ENCODE measurements at places on chromosomes 6 and 20. TPM values are rescaled to one million over a fixed set of nuclear protein-coding genes. Genes with fewer than 3 reads are reported as not detected.

DTNBP1 gene
- polyA plus RNA-seq, result 27.5 TPM

TTLL9 gene
- 2.6 TPM for polyA plus RNA-seq

GSTA3 gene
- not detected for polyA plus RNA-seq

CCM2L gene
- polyA plus RNA-seq, result 7.0 TPM

RNF114 gene
- 64.7 TPM for polyA plus RNA-seq

C6orf118 gene
- polyA plus RNA-seq, result 3.8 TPM

FOXS1 gene
- 8.0 TPM for polyA plus RNA-seq

HSP90AB1 gene
- 1,061 TPM for polyA plus RNA-seq

TMEM74B gene
- 5.7 TPM for polyA plus RNA-seq

TP53RK gene
- 16.0 TPM for polyA plus RNA-seq

DNA sequence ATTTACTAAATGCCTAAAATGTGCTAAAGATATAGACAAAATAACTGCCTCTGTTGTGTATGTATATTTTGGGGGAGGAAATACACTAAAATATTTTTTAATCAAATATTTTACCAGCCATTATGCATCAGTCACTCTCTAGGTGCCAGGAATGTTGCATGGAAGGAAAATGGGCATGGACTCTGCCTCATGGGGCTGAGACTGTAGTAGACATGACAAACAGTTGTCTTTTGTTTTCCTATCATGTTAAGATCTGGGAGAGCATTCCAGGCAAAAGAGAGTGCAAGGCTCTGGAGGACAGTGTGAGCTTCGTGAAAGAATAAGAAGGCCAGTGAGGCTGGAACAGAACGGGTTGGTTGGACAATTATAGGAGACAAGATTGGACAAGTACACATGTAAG, 26.5 kb downstream of the HLA-DOB start:
- DNase-seq, result no peak

DNA sequence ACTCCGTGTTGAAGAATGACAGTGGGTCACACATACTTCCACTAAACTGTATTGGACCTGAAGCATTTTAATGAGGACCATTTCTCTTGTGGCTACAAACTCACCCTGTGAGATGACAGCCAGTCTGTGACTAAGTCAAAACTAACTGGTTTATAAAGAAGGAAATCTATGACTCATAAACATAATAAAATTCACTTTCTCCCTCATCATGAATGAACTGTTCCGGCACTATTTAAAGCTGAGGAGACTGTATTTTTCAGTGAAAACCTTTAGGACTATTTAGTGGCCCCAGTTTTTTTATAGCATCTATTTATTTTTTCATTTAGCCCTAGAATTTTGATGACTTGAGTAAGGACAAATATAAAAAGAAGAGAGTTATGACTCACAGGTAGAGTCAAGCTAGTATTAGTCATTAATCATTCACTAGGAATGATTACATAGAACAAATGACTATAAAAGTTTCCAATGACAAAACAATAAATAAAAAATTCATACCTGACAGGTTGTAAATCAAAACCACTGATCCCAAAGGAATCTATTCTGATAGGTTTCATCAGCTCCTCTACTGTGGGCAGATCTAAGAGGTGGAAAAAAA, 34.2 kb downstream of the CEP162 start:
- DNase-seq, result no peak

DNA sequence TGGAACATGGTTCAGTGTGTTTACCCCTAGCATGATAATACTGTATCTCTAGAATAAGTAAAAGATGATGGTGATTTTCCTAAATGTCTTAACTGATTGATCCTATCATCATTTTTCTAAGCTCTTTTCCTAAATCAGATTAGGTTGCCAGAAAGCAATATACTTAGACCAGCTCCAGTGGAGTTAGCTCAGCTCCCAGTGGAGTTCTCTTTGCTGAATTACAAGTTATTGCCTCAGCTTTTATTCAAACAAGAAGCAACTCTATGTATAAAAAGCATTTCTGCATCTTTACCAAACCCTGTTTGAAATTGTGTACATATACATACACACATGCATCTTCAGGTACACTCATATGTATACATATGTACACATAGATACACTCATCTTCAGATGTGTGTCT, 44.9 kb downstream of the SNX9 start:
- DNase-seq, result no peak

DNA sequence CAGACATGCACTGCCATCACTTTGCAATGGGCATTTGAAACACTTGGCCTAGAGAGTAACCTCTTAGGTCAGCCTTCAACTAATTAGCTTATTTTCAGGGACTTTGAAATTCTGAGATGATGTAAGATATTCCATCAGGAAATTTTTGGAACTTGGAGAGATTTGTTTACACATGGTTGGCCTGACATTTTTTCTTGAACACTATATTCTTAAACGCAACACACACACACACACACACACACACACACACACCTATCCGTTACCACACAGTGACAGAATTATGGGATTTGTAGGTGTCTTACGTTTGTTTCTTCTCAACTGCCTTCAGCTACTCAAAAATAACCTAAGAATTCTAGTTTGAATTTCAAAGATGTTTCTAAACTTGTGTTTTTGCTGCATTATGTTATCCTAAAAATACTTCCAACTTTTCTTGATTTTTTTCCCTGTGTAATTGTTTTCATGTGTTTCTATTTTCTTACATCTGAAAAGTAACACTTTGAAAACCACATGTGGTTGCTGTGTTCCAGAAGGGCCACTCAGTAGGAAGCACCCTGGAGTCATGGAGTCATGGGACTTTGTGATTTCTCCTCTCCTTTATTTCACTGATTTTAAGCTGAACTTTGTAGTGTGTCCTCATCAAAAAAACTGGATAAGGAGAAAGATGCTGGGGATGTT, 31.9 kb downstream of the MARCKS start:
- DNase-seq, result no peak

GRCh38 chr6:5012519-5012918, 8.7 kb upstream of the RPP40 start:
- no peak for DNase-seq

- no peak for DNase-seq
Measured at GRCh38 chr6:156434795-156435190, 342.4 kb upstream of the ARID1B start.

GRCh38 chr6:94478133-94479005, 1059.0 kb upstream of the EPHA7 start:
- no peak for DNase-seq

GRCh38 chr20:24109008-24109407, 120.4 kb upstream of the GGTLC1 start:
- DNase-seq, result no peak

DNA sequence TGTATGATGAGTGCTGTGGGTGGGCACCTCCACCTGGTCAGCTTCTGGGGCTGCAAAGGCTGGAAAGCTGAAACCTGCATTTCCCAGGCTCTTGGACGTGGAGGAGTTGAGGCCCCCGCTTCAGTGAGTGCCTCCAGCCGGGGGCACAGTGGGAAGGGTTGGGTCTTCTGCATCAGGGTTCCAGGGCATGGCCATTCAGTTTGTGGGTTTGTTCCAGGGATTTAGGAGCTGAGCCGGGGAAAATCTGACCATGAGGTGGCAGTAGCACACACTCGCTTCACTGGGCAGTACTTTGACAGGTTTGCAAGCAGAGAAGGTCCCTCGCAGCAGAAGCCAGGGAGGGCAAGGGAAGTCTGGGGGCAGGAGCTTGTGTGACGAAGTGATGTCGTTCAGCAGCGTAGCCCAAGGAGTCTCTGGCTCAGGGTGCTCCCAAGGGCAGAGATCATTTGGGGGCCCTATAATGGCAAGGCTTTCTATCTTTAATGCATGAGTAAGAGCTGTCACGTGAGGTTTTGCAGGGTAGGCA, 69.5 kb upstream of the SULF2 start:
- DNase-seq, result no peak

- no peak for DNase-seq
Measured at GRCh38 chr6:76770281-76770680, 693.0 kb downstream of the HTR1B start.

DNA sequence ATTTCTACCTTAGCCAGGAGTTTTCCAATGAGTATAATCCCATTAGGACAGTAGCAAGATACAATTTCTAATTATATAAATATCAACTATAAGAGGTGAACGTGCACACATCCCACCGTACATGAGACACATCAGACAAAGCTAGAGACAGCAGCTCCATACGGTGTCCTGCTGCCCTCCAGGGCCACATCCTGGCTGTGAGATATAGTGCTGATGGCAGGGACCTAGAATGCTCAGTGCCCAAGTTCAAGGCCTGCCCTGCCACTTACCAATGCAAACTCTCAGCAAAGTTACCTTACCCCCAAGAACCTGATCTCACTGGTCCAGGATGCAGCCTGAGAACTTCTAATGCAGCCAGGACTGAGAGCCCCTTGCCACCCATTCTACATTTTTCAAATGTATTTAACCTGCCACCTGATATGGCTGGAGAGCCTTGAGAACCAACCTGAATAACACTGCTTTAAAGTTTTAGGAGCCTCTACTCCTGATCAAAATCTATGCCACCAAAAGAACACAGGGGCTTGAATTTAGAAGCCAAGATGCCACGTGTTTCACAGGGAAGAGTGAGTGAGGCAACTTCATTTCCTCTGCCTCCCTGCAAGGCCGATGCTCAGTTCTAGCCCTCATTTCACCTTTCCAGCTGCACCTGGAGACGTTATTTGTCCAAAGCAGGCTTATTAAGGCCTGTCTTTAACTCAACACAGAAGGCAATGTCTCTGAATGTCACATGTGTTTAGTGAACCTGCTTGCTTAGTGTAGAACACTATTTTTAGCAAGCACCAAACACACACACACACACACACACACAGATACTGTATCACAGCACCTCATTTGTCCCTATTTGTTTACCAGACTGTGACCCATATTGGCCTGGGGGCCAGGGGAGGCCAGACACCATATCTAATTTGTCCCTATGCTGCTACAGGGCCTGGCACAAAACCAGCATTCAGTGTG, 6.1 kb downstream of the NFATC2 start:
- DNase-seq, result no peak

All from renal pelvis (tissue), 12 donors.